NCI-H69 (cell line): ENCODE measurements at places on chromosomes 2 and 18.

GRCh38 chr2:1590596-1591460, 153.5 kb downstream of the PXDN start:
- no peak for DNase-seq

DNA sequence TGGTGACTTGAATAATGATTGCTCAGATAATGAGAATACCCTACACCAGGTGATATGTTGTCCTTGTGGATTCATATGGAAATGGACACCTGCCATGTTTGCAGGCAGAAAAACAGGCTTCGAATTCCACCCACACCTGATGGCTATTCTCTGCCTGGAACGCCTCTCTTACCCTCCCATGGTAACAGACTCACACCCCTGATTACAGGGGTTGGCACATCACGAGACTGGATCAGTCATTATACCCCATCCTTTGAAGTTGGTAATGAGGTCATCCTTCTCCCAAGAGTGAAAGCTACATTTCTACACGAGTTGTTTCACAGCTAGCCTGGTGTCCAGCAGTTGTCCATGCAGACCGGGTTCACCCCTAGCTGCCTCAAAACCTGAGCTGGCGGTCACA, 71.4 kb upstream of the MBOAT2 start:
- peak; percentile 75 for DNase-seq

DNA sequence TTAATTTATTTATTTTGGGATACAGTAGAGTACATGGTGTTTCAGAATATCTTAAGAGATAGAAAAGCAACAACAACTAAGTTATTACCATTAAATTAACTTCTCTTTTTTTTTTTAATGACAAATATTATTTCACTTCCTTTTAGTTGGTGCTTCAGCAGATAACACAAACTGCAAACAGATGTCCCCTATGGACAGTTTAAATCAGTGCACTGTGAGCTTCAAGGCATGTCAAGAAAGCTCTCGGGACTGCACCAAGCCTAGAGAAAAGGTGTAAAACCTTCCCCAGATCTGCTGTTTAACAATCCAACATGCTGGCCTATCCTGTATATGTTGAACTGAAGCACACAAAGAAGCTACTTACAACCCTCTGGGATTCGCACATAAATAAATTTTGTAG, 122.7 kb downstream of the TCF4 start:
- peak; percentile 52 for DNase-seq

- DNase-seq = no peak
These were observed 34.0 kb downstream of the SCN2A start for GRCh38 chr2:165273176-165273575.

- no peak for DNase-seq
These were observed 916 bp downstream of the CETN1 start for GRCh38 chr18:581096-581495.

GRCh38 chr2:138373993-138374408, 127.6 kb upstream of the SPOPL start:
- peak; percentile 65 for DNase-seq

- peak; percentile 69 for DNase-seq
These were observed 134.4 kb downstream of the TGIF1 start for GRCh38 chr18:3584266-3584861.

- peak; percentile 44 for DNase-seq
These were observed 382.4 kb upstream of the SMIM21 start for GRCh38 chr18:75809926-75810255.

DNA sequence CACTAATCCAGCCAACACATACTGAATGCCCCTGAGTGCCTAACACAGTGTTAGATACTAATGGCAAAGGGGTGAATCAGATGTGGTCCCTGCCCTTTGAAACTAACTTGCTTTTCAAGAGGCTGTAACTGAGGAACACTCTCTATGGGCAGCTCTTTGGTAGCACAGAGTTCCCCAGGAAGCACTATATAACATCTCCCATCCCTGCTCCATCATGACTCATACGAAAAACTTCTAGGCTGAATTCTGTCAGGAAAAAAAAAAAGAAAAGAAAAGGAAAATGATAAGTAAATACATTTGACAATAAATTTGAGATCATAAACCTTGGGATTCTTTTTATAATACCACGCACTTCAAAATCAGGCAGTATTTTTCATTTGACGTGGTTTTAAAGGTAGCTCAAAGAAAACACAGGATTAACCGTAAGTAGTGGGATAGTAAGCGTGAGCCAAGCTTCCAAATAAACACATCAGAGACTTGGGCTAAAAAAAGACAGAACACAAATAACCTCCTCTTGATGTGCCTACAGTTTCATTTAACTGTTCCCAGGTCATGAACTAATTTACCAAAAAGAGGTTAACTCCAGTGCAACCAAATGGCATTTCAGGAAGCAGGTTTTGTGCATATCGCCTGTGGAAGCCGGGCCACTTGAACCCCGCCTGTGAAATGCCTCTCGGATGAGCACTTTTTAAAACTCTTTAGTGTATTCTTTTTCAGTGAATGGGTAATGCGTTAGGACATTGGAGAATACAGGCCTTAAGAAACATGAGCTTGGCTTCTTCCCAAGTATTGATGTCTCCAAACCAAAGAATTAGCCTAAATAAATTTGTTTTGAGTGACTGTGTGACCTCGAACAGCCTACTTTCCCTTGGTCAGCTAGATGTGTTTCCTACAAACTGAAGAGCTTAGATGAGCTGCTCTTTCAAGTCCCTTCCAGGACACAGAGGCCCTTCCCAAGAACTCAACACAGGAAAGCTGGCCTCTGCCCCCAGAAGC, 42.0 kb downstream of the RDH14 start:
- DNase-seq = no peak

DNA sequence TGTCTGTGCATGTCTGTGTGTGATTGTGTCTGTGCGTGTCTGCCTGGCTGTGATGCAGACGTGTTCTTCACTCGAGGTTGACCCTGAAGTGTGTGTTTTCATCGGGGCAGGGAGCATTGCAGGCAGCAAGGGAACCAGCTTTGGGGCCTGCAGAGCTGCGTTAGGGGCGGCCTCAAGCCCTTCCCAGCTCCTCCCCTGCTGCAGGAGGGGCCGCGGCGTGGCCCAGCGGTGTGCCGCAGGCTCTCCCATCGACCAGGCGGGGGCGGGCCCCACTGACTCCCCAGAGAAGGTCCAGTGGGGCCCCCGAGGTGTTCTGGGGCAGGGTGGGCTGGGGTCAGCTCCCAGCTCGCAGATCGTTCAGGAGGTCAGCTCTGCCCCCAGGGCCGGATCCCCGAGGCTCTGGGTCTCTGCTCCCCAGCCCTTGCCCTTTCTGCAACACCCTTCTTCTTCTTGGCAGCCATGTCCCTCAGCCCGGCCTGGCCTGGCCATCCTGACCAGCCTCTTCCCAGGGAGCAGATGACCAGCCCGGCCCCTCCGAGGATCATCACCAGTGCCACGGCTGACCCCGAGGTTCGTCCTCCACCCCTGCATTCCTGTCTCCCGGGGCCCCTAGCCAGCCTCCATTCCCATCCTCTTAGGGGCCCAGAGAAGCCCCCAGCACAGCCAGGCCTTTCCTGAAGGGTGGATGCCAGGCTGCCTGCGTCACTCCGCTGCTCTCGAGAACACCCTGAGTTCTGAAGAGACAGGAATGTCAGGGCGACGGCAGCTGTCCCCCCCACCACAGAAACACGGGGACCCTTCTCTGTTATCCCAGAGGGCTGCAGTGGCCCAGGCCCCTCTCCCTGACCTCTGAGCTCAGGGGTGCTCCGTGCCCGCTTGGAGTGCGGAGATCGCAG, 11.1 kb upstream of the KLHL30 start:
- no peak for DNase-seq

- peak; percentile 42 for DNase-seq
These were observed 127.2 kb downstream of the ANKRD44 start for GRCh38 chr2:197183355-197183754.

GRCh38 chr2:117378653-117379052, 435.8 kb upstream of the DDX18 start:
- no peak for DNase-seq

GRCh38 chr2:23498943-23499342, 114.0 kb downstream of the KLHL29 start:
- no peak for DNase-seq

DNA sequence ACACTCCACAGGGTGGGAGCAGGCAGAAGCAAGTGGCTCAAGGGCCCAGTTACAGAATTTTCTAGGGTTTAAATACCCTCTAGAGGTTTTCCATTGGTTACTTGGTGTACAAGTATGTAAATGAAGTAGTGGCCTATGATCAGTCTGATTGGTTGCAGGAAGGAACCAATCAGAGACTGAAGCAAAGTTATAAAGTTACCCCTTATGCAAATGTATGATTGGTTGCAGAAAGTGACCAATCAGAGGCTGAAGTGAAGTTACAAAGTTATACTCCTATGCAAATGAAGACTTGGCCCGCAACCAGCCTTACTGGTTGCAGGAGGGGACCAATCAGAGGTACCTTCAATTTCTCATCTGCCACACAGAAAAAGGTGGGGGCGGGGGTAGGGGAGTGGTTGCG, 154.6 kb downstream of the INO80D start:
- DNase-seq = no peak

DNA sequence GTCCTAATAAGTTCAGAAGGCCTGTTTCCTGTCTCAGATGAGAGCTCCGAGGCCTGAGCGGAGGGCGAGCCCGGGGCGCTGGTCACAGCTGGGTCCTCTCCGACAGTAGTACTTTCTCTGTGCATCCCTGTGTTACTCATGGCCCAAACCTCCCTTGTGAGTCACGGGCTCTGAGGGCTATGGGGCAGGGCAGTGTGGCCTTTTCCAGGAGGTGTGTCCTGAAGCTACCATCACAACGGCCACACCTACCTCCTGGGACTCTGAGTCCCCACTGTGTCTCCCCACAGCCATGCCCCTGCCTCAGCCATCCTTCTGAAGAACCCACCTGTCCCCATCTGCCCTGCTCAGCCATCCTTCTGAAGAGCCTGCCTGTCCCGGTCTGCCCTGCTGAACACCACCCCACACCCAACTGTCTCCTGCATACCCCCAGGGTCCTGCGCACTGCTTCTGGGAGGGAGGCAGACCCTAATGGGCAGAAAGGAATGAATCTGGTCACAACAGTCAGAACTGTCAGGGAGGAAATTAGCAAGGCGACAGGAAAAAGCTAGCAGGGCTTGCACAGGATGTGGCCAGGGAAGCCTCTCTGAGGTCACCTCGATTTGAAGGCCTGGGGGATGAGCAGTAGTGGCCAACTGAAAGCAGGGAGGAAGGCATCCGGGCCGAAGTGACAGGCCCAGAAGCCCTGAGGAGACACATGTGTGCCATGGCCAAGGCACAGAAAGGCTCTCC, 145.4 kb upstream of the RIOK3 start:
- no peak for DNase-seq

DNA sequence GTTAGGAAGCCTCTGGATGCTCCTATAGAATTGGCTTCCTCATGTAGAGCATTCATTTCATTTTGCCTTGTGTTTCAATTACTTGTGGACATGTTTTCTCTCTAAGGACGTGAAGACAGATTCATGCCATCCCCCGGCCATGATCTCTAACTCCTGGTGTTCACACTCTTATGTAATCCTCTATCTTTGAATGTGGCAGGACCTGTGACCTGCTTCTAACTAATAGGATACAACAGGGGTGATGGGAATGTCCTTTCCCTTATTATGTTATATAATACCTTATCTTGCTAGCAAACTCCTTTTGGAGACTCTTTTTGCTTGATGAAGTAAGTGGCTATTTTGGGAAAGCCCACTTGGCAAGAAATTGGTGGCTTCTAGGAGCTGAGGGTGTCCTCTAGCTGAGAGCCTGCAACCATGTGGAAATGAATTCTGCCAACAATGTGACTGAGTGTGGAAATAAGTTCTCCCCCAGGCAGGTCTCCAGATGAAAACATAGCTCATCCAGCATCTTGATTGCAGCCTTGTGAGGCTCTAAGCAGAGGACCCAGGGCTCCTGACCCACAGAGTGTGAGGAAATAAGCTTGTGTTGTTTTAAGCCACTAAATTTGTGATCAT, 13.8 kb downstream of the DPYSL5 start:
- DNase-seq = no peak

GRCh38 chr18:66616523-66616983, 12.7 kb upstream of the CDH19 start:
- DNase-seq = peak; percentile 83

DNA sequence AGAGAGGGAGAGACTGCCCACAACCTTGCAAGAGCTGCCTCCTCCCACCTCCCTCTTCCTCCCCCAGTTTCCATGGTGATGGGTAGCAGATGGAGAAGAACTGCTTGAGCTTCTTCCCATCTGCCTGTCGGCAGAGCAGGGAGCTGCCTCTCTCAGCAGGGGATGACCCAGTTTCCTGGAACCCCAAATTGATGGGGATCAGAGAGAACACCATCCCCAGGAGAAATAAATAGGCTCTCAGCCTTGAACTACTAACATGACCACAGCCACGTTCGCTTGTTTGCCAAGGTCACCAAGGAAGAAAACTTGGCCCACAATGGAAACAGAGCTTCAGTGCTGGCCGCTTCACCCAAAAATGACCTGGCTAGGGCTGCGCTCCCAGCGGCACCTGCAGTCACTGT, 82.2 kb downstream of the ADD2 start:
- peak; percentile 86 for DNase-seq

GRCh38 chr2:52128081-52128480, 1096.1 kb upstream of the NRXN1 start:
- DNase-seq = no peak

- no peak for DNase-seq
These were observed 277.2 kb upstream of the HS6ST1 start for GRCh38 chr2:128595763-128596395.

DNA sequence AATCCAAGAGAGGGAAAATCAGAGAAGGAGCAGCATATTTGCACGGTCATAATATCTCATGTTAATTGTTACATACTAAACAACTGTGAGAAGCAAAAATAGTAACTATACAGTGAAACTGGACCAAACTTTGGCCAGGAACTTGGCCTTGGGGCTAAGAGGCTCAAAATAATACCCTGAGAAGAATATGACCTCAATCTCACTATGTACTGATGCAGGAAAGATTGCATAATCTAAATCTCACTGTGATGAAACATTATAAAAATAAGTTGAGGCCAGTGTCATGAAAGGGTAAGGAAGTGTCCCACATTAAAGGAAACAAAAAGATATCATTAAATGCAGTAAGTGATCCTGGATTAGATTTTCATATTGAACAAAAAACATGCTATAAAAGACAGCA, 36.5 kb downstream of the ZRANB3 start:
- DNase-seq = no peak

DNA sequence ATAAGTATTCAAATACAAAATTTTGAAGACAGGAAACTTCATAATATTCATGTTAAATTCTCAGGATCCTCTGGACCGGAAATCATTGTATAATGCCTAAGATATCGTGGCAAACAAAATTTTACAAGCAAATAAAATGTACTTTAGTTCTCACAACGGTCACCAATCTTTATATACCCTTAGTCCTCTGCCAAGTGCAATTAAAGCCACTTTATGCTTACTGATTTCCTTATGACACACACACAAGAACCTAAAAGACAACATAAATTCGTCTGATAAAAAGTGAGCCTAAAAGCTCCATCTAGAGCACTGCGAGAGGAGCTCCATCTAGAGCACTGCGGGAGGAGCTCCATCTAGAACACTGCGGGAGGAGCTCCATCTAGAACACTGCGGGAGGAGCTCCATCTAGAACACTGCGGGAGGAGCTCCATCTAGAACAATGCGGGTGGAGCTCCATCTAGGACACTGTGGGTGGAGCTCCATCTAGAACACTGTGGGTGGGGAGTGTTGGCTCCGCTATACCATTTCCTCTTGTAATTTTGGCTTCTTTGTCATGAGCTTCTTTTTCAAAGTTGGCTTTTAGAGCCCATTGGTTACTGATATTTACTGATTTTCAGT, 15.9 kb downstream of the ATP8B1 start:
- no peak for DNase-seq
